Muscle of leg (tissue), 16 donors: ENCODE measurements at places on chromosomes 1 and 21.

DNA sequence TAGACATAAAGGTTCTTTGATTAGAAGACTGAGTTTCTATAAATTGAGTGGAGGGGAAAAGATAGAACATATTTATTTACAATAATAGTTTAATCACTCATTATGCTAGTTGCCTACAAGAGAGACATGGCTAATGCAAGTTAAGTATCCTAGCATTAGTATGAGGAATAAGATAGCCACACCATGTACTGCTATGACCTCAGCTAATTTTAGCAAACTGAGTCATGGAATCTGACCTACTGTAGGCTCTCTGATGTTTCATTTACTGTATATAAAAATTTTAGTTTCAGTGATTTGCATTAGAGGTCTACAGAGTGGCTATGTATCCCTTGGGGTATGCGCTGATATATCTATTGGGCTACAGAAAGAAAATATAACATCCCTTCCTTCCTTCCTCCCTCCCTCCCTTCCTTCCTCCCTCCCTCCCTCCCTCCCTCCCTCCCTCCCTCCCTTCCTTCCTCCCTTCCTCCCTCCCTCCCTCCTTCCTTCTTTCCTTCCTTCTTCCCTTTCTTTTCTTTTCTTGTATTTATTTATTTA, 5.8 kb downstream of the AGL start:
- peak; percentile 11 for DNase-seq

GRCh38 chr1:168614235-168614634, 37.8 kb downstream of the XCL1 start:
- DNase-seq: peak; percentile 32

DNA sequence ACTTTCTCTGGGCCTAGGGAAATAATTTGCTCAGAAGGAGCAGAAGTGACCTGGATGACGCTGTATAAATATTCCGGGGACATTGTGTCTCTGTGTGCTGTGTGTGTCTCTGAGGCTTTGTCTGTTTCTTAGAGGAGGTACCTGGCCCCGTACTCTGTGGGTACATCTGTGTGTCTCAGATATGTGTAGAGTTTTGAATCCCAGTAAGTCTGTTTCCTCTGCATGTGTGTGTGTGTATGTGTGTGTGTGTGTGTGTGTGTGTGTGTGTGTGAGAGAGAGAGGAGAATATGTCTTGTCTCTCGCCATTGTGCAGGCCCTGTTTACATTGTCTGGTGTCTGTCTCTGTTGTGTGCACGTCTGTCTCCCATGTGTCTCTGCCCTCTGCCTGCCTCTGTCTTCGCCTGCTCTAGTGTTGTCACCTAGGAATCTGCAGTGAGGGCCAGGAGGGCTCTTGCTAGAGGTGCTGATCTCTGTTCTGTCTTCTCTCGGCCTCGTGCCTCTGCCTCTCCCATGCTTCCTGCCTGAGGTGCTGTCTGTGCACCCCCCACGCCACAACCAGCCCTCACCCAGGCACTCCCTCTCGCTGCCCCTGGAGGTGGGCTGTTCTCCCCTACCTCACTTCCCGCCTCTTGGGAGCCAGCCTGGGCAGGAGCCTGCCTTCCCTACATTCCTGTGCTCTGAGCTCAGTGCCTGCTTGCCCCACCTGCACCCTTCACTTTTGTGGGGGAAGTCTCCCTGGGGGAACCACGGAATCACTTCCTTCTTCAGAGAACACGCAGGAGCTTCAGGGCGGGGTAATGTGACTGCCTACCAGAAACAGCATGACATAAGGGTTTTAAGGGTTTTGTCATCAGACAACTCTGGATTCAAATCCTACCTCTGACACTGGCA, 5.9 kb downstream of the MAP7D1 start:
- DNase-seq: peak; percentile 50

DNA sequence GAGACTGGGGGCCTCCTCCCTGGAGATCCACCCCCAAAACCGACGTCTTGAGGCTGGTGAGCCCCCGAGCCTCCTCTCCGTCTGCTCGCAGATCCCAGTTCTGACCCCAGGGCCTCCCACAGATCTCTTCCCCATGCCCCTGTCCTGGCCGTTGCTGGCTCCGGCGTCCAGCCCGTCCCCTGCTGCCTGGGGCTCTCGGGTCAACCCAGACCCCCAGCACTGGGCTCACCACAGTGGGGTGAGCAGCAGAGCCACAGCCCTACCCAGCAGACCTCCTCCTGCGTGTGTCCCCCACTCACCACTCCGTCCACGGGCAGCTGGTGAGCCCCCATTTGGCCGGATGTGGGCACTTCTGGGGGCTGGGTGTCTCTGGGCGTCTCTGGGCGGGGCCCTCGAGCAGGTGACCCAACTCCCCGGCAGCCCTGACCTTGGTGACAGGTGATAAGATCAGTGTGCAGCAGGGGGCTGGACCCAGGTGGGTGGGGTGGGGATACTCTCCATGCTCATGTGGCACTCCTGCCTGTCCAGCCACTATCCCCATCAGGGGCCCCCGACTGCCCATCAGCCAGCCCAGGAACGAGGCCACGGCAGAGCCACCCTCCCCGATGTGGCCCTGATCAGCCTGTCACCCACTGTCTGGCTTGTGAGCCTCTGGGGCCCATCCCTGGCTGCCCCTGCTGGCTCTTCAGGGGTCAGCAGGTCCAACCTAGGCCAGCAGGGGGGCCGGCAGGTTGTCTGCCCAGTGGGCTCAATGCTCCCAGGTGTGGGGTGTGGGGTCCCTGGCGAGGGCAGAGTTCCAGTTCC, 709 bp downstream of the TNFRSF14 start:
- no peak for DNase-seq

DNA sequence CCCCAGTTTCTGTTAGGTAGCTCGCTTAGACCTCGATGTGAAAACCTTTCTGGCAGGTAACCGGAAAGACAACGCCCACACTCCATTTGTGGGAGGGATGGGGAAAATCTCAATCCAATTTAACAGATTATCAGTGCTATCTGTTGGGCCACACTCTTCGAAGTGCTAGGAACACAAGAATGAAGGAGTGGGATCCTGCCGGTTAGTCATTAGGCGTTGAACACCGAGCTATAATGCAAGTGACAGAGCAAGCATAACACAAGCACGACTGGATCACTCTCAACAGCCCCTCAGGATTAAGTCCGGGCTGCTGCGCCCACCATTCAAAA, 531 bp downstream of the SNIP1 start:
- DNase-seq: no peak

DNA sequence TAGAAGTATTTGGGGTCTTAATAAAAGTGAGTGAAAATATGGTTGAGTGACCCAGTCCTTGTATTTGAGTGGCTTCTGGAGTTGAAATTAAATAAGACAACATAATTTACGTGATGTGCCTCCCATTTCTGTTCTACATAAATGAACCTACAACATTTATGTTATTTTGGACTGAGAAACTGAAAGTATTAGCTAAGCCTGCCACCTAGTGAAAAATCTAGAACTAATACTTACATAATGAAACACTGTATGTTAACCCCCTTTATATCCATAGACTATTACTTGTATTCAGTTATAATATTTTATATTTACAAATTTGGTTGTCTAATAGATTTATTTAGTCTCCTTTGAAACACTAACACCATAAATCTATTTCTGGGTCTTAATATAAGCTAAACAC, 298.9 kb downstream of the KCNT2 start:
- peak; percentile 45 for DNase-seq

DNA sequence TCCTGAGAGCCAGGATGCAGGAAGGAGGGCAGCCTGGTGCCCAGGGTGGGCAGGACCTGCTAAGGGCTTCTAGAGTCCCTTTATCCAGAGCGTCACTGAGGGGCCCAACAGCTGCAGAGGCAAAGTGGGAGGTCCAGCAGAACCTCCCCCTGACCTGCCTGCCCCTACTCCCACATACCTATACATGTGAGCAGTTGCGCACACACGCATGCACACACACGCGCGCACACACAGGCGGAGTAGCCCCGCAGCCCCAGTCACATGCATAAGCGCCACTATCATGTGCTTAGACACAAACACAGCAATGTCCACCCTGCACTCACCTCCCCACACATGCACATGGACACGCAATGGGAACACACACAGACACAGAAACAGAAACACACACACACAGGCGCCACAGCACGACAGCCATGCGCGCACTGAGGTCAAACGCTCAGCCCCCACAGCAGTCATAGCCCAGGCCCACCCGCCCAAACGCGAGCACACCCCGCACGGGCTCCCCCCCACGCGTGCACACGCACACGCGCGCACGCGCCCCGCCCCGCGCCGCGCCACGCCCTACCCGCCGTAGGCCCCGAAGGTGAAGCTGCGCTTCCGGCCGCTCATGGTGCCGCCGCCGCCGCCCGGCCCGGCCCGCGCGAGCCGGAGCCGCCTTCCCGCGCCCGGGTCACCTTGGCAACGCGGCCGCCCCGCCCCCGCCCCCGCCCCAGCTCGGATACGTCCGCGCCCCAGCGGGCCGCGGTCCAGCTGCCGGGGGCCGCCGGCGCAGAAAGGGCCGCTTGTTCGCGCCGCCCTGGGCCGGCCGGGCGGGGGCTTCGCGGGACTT, 17.7 kb downstream of the RAP1GAP start:
- peak; percentile 67 for DNase-seq

- DNase-seq: no peak
Observed at GRCh38 chr1:225879521-225880221, 2.5 kb downstream of the TMEM63A start.

DNA sequence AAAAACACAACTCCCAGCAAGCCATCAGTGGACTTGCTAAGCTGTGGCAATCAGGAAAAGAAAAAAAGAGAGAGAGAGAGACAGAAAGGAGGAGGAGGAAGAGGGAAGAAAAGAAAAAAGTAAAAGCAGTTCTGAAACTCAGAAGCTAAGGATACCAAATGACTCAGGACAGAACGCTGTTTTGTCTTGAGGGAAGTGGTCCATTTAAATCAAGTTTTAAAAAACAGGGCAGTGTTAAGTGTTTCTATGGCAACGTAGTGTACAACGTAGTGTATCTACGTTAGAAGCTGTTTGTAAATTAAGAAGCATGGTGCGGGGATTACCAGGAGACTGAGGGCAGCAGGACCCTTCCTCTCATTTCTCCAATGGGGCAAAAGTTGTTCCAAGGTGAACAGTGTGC, 5.8 kb downstream of the ADORA3 start:
- peak; percentile 25 for DNase-seq

DNA sequence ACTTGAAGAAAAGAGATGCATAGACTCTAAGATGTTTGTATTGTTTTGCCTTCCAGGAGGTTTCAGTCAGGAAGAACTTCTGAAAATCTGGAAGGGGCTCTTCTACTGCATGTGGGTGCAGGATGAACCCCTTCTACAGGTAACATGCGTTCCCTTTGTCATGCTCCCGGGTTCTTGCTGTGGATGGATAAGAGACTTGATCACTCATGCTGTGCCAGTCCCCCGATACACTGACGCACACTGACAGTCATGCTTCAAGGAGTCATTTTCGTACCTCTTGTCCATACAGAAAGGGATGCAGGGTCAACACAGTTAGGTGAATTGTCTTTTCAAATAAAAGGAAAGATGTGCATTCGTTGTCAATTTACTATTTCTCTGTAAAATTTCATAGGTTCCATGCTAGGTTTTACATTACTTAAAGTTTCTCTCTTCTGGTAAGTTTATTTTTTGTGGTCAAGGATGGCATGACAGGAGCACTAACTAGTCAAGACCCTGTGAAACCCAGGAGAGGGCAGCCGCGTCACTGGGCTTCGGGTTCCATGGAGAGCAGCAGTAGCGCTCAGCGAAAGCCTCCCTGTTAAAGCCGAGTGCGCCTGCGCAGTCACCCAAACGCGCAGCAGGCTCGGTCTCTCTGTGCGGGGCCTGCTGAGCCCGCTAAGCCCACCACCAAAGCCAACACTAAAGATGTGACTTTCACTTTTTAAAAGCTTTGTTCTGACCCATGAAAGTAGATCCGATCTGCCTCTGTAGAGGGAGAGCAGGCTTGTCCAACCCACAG, 10.7 kb downstream of the RRP1B start:
- DNase-seq: no peak

DNA sequence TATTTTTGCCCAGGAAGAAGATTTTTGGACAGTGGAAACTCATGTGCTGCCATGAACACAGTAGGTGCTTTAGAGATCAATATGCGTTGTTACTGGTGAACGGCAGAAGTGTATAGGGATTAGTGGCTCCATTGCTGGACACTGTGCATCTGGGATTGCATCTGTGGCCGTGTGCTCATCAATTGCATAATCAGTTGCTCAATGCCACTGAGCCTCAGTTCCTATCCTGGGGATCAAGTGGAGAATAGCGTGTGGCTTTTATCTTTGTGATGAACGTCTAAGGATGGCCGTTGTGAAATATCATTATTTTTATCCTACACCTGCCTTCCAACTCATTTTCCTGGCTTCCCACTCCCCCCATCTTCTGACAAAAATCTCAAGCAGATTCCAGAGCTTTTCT, 5.4 kb downstream of the TNN start:
- peak; percentile 77 for DNase-seq

- no peak for DNase-seq
Observed at GRCh38 chr1:45329445-45329844, 2.8 kb downstream of the HPDL start.

DNA sequence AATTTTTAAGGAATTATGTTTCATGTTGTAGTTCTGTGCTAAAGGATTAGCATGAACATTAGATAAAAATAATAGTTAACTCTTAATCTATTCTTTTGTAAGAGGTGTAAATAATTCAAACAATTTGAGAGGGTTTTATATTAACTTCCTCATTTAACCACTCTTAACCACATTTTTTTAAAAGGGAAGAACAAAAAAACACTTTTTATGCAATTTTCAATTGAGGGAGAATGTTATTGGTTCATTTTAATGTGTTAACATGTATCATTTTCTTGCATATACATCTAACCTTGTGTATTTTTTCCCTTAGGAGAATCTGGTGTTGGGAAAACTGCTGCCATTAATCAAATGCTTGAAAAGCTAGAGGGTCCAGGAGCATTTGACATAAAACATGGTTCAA, 169.0 kb downstream of the LBR start:
- no peak for DNase-seq

GRCh38 chr1:78054559-78054958, 8.8 kb downstream of the GIPC2 start:
- DNase-seq: no peak

GRCh38 chr1:154241703-154242351, 21.1 kb downstream of the UBAP2L start:
- DNase-seq: no peak
